ENCODE measurements at places on chromosomes 3 and 15. TPM values are rescaled to one million over a fixed set of nuclear protein-coding genes. Genes with fewer than 3 reads are reported as not detected.

DNA sequence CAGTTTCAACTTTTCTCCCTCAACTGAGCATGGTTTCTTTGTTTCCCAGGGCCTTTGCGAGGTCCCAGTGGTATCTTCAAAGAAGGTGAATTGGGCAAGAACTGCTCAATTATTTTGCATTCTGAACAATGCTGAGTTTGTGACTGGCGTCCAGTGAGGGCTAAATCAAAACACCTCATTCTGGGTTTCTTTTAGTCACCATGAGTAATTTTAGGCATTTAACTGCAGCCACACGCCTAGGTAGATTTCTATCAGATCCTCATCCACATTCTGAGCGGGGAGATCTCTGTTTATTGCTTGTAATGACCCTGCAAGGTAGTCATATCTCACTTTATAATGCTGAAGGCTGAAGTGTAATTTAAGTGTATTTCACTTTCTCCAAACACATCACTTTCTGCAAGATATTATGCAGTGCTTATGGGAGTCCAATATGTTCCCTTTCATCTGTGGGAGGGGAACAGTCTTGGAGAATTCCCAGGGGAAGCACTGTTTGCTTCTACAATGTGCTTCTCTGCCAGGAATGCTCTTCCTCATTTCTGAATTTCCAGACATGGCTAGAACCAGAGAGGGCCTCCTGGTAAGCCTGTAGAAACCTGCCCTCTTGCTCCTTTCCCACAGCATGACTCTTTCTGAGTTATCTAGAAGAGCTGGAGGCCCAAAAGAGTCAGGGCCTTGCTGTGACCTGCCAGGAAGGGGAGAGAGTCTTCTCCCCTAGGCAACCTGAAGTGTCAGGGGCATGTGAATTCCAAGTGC lies 91.7 kb downstream of the FRMD4B start:
- no peak for DNase-seq
- no peak overlapping the region for H3K27ac ChIP-seq
- no peaks in the 10 kb centered on the region for H3K36me3 ChIP-seq
- H3K4me1 ChIP-seq: peaks cover 14% of the 10 kb centered on the region

- H3K4me1 ChIP-seq: peaks cover 5% of the 10 kb centered on the region
- H3K4me3 ChIP-seq: no peak overlapping the region
- peaks cover 24% of the 10 kb centered on the region for H3K36me3 ChIP-seq
- DNase-seq: no peak
- H3K27me3 ChIP-seq: no peaks in the 10 kb centered on the region
Observed at GRCh38 chr15:90451053-90451850, 63.2 kb downstream of the IQGAP1 start.

- DNase-seq: no peak
- H3K4me3 ChIP-seq: no peak overlapping the region
- no peak overlapping the region for H3K27ac ChIP-seq
- H3K27me3 ChIP-seq: no peaks in the 10 kb centered on the region
- H3K36me3 ChIP-seq: no peaks in the 10 kb centered on the region
Observed at GRCh38 chr3:146148468-146148931, 12.5 kb downstream of the PLOD2 start.

GRCh38 chr3:78802562-78802930 lies 965.3 kb downstream of the ROBO1 start:
- no peaks in the 10 kb centered on the region for H3K36me3 ChIP-seq
- no peak overlapping the region for H3K27ac ChIP-seq
- no peak overlapping the region for H3K4me3 ChIP-seq
- no peaks in the 10 kb centered on the region for H3K4me1 ChIP-seq
- no peak for DNase-seq

DNA sequence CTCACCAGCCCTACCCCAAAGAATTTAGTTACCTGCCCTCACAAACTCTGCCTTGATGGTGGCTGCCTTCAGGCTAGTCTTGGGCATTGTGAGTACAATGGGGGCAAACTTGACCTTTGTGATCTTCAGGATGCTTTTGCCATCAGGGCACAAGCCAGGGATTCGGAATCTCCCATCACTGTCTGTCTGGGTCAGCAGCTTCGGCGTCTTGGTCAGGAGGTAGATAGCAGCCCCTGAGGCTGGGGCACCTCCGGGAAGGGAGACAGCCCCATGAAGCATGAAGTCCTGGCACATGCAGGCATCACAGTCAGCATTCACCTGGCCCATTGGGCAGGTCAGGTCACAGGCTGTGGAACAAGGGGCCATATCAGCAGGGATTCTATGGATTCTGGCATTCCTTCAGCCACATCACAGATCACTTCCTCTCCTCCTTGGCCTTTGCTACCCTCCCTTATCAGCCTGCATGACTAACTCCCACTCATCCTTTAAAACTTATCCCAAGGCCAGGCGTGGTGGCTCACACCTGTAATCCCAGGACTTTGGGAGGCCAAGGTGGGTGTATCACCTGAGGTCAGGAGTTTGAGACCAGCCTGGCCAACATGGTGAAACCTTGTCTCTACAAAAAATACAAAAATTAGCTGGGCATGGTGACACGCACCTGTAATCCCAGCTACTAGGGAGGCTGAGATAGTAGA lies 6.9 kb downstream of the CILP start:
- peaks cover 4% of the 10 kb centered on the region for H3K4me1 ChIP-seq
- no peak overlapping the region for H3K4me3 ChIP-seq
- no peak for DNase-seq
- H3K27me3 ChIP-seq: no peaks in the 10 kb centered on the region
- H3K27ac ChIP-seq: no peak overlapping the region

- H3K27me3 ChIP-seq: no peaks in the 10 kb centered on the region
- H3K4me1 ChIP-seq: no peaks in the 10 kb centered on the region
- no peak overlapping the region for H3K4me3 ChIP-seq
- DNase-seq: no peak
- H3K27ac ChIP-seq: no peak overlapping the region
Observed at GRCh38 chr3:121223116-121223515, 315.1 kb downstream of the STXBP5L start.

DNA sequence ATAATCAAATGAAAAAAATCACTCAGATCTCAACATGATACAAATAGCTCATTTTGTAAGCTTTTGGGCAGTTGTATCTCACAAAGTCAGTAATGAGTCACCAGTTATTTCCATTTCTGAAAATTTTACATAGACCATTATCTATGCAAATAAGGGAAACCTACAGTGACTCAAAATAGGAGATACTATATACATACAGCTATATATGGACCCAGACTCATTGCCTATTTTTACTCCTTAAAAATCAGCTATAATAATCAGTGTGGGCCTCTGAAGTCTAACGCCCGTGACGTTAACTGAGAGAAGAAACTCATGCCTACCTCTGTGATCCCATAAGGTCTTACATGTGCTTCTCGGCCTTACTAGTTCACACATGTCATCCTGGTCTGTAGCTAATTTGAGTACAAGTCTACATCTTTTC lies 31.6 kb downstream of the LRIG1 start:
- H3K36me3 ChIP-seq: no peaks in the 10 kb centered on the region
- H3K27me3 ChIP-seq: no peaks in the 10 kb centered on the region
- DNase-seq: no peak
- no peak overlapping the region for H3K27ac ChIP-seq
- peaks cover 3% of the 10 kb centered on the region for H3K4me1 ChIP-seq

- DNase-seq: no peak
- H3K36me3 ChIP-seq: peaks cover 16% of the 10 kb centered on the region
- no peak overlapping the region for H3K27ac ChIP-seq
- H3K4me1 ChIP-seq: peaks cover 14% of the 10 kb centered on the region
- H3K4me3 ChIP-seq: no peak overlapping the region
Observed at GRCh38 chr3:101646726-101647125, 30.2 kb downstream of the ZBTB11 start.

GRCh38 chr3:16460886-16461285 lies 52.6 kb downstream of the RFTN1 start:
- H3K27ac ChIP-seq: no peak overlapping the region
- no peaks in the 10 kb centered on the region for H3K4me1 ChIP-seq
- no peak for DNase-seq
- no peak overlapping the region for H3K4me3 ChIP-seq
- H3K27me3 ChIP-seq: no peaks in the 10 kb centered on the region

DNA sequence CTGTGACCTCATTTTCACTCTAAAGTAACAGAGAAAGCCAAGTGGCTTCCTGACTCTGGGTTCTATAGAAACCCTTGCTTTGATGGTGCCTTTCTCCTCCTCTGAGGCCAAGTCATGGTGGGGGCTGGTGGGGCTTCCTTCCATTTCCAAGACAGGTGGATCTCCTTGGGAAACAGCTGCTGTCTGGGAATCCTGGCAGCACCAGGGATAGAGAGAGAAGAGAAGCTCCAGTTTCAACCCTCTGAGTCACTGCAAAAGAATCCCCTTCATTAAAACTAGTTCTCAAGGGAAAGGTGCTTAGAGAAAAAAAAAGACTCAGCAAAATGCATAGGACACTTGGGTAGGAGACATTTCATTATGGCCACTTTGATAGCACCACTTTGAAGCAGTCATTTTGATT lies 614.4 kb downstream of the FHIT start:
- DNase-seq: no peak
- no peak overlapping the region for H3K27ac ChIP-seq
- peaks cover 2% of the 10 kb centered on the region for H3K4me1 ChIP-seq
- H3K27me3 ChIP-seq: no peaks in the 10 kb centered on the region
- no peaks in the 10 kb centered on the region for H3K36me3 ChIP-seq
- H3K4me3 ChIP-seq: no peak overlapping the region

DNA sequence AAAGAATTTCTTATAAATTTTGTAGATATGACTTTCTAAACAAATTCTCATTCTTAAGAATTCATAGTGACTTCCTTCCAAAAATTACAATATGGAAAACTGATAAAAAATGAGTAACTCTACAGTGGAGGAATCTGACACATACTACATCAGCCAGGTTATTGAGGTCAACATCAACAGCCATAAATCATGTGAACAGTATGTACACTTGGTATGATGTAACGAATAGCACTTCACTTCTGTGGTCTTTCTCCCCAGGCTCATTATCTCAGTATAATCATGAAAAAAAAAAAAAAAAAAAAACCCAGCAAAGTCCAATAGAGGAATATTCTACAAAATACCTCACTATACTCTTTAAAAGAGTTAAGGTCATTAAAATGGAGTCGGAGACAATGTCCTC lies 111.2 kb upstream of the SUCLG2 start:
- no peaks in the 10 kb centered on the region for H3K36me3 ChIP-seq
- H3K4me3 ChIP-seq: no peak overlapping the region
- H3K4me1 ChIP-seq: no peaks in the 10 kb centered on the region
- peaks cover 11% of the 10 kb centered on the region for H3K27me3 ChIP-seq

GRCh38 chr3:151477591-151478334 lies 16.9 kb upstream of the IGSF10 start:
- no peaks in the 10 kb centered on the region for H3K27me3 ChIP-seq
- H3K36me3 ChIP-seq: no peaks in the 10 kb centered on the region
- no peak overlapping the region for H3K27ac ChIP-seq
- no peak for DNase-seq
- H3K4me3 ChIP-seq: no peak overlapping the region

GRCh38 chr3:46710671-46711295 lies 6.9 kb downstream of the PRSS50 start:
- H3K27me3 ChIP-seq: no peaks in the 10 kb centered on the region
- H3K36me3 ChIP-seq: no peaks in the 10 kb centered on the region
- H3K27ac ChIP-seq: no peak overlapping the region
- no peak for DNase-seq
- H3K4me1 ChIP-seq: peaks cover 7% of the 10 kb centered on the region
- H3K4me3 ChIP-seq: no peak overlapping the region

DNA sequence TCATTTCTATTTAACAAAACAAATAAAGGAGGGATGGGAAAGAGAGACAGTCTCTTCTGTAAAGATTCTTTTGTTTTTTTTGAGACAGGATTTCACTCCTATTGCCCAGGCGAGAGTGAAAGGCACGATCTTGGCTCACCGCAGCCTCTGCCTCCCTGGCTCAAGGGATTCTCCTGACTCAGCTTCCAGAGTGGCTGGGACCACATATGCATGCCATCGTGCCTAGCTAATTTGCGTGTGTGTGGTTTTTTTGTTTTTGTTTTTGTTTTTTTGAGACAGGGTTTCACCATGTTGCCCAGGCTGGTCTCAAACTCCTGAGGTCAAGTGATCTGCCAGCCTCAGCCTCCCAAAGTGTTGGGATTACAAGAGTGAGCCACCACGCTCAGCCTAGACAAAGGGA lies 23.3 kb downstream of the STAG1 start:
- no peaks in the 10 kb centered on the region for H3K36me3 ChIP-seq
- H3K27me3 ChIP-seq: no peaks in the 10 kb centered on the region
- no peak overlapping the region for H3K4me3 ChIP-seq
- H3K4me1 ChIP-seq: peaks cover 12% of the 10 kb centered on the region

DNA sequence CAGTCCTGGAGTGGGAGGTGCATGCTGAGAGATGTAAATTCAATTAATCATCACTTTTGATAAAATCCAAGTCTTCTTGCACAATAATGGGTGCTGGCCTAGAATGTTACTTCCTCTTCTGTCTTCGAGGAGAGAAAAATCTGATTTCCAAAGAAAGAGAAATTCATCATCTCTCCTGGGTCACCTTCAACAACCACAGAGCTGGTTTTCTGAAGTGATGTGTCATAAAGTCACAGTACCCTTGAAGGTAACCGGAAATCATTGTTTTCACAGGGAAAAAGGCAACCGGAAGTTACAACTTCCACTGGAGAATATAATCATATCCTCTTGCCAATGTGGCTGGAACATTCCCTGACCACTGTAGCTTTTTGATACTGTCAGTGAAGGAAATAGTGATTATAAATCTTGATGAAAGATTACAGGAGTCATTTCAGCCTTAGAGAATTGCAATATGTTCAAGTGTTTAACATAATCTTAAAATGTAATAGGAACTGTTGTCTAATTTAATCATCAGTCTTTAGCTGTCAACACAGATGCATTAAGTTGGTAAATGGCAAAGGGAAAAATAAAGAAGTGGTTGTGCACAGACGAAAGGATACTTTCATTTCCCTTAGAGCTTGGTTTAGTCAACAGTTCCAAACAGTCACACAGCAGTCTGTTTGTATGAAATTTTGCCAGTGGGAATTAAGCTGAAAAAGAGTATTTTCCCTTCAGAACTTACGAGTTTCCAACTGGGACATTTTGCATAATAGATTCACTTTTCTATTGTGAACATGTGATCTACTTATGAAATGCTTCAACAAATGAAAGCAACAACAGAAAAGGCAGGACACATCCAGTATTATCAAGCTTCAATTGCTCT lies 106.5 kb upstream of the SLC4A7 start:
- DNase-seq: no peak
- no peaks in the 10 kb centered on the region for H3K36me3 ChIP-seq
- H3K27ac ChIP-seq: no peak overlapping the region

DNA sequence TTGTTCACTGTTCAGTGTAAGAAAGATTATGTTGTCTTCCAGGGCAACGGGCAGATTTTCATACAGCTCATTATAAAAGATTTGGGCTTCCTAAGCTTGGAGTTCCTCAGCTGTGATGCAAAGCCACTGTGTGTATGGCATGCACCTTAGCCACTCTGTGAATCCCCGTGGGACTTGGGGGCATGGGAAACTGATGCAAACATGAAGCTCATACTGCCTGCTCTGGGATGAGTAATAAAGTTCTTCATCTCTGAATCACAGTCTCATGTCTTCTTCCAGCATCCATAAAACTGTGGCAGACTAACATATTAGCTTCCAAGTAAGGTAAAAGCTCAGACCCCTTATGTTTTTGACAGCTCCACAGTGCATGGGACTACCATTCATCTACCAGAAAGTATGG lies 154.3 kb upstream of the RORA start:
- no peaks in the 10 kb centered on the region for H3K36me3 ChIP-seq
- no peaks in the 10 kb centered on the region for H3K27me3 ChIP-seq
- no peak overlapping the region for H3K27ac ChIP-seq
- H3K4me3 ChIP-seq: no peak overlapping the region
- DNase-seq: no peak

Gene SLC28A1
- not detected for total RNA-seq

Gene EIF4E3
- 6.0 TPM for total RNA-seq
